ENCODE measurements at places on chromosomes 2 and 18.

DNA sequence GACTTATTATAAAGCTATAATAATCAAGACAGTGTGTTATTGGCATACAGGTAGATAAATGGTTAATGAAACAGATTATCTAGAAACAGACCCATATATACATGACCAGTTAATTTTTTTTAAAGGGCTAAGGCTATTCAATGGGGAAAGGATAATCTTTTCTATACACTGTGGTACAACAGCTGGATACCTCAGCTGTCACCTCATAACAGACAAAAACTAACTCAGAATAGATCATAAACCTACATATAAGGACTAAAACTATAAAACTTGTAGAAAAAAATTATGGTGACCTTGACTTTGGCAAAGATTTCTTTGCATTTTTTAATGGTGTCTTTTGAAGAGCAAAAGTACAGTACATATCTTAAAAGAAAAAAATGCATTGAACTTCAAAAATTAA, 30.2 kb downstream of the MAP3K2 start:
- DNase-seq, result no peak

DNA sequence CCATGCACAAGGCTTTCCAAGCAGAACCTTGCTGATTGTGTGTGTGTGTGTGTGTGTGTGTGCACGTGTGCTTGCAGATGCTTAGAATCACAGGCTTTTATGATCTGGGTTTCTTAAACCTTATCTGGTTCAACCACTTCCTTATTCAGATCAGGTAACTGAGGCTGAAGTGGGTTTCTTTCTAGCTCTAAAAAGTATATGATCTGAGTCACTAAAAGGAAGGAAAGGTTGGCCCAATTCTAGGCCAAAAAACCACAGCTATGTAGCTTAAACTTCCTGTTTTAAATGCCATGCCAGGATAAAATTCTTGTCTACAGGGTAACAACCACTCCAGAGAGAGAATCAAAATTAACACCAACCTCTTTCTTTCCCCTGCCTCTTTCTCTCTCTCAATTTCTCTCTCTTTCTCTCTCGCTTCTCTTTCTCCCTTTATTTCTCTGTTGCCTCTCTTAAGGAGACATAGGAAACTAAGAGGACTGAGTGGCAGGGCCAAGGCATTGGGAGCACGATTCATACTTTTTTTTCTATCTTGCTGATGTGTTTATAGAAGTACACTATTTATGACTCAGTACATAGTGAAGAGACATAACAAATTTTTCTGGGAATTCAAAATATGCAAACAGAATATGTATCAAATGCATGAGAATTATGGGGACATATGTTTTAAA, 140.3 kb downstream of the TRIB2 start:
- no peak for DNase-seq

DNA sequence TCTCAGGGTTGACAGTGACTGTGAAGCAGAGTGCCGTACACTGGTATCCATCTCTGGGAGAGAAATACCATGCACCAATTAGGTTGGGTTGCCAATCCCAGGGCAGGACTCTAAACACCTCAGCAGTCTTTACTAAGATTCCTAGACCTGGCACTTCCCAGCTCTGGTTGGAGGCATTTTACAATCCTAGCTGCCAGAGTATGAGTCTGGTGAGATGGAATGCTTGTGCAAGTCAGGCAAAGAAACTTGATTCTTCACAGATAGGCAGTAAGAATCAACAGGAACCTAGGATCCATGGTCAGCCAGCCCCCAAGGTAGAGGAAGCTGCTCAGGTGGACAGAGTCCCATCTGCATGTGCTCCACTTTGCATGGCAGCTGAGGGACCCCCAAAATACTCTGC, 6.0 kb upstream of the UGT1A5 start:
- no peak for DNase-seq

GRCh38 chr2:226655871-226656270, 143.7 kb downstream of the IRS1 start:
- DNase-seq, result no peak

GRCh38 chr18:74198453-74198852, 50.1 kb downstream of the TIMM21 start:
- no peak for DNase-seq

GRCh38 chr2:200378652-200379290, 72.3 kb downstream of the SPATS2L start:
- no peak for DNase-seq

DNA sequence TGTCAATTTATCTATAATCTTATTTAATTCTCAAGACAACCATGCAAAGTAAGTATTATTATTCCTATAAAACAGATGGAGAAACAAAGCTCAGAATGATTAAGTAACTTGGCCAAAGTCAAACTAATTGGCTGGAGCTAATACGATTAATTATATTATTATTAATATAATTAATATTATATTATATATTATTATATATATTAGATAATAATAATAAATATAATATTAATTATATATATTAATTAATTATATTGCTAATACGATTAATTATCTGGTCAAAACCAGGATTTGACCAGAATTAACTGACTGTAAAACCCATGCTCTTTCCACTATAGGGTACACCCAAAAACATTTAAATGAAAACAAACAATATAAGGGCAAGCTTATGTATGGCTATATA, 52.4 kb downstream of the FARSB start:
- DNase-seq, result no peak

GRCh38 chr2:224952936-224953657, 89.2 kb downstream of the DOCK10 start:
- DNase-seq, result no peak

- no peak for DNase-seq
Measured at GRCh38 chr2:201891676-201892075, 85.3 kb downstream of the CDK15 start.

DNA sequence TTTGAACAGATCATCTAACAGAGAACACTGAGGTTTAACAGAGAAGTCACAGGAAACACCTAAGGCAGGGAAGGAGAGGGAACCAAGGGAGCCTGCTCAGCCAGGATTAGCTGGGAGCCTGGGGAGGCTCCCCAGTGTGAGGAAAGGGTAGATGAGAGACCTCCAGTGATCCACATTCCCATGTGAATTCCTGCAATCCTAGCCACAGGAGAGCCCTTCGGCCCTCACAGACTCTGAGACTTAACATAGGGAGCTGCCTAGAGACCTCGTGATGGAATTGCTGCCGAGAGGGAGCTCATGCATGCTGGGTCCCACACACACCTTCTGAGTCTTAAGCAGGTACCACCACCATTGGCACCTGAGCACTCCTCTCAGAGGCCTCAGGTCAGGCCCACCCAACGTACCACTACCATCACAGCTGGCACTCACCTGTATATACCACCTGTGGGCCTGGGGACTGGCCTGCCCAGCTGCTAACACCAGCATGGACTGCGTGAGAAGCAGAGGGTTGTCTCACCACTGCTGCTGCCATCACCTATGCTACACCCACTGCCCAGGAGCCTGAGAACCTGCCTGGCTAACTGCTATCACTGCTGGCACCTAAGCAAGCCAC, 225.9 kb upstream of the RASGRP3 start:
- no peak for DNase-seq

DNA sequence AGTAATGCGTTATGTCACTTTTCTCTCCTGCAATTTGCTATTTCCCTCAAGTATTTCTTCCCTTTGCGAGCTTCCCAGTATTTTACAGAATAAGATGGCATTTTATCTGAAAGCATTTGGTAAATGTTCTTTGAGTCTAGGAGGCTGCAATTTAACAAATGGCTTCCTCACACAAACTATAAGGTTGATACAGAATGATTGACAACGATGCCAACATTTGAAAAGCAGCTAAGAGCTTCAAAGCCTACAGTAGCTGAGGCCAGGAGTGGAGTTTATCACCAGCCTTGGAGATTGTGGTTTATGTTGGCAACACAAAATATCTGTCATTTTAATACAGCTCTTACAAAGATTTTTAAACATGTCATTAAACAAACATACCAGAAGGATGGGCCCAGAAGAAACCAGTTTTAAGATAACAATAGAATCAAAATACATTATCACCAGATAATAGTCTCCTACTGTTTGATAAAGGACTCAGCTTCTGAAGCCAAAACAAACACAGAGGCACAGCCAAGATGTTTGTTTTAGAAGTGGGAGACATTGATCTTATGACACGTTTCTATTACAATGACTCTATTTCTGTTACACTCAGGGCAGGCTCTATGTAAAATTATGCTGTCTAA, 711.4 kb upstream of the ACVR2A start:
- no peak for DNase-seq

DNA sequence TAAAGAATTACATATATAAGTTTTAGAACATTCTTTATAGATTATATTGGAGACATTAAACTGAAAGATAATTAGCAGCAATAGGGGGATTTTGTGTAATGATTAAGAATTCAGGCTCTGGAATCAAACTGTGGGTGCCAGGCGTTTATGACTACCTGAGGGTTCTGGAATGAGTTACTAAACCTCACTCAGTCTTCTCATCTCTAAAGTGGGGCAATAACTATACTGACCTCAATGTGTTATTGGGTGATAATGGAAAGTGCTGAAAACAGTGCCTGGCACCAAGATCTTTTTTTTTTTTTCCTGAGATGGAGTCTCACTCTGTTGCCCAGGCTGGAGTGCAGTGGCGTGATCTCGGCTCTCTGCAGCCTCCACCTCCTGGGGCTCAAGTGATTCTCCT, 7.2 kb downstream of the SERPINB8 start:
- DNase-seq, result no peak

DNA sequence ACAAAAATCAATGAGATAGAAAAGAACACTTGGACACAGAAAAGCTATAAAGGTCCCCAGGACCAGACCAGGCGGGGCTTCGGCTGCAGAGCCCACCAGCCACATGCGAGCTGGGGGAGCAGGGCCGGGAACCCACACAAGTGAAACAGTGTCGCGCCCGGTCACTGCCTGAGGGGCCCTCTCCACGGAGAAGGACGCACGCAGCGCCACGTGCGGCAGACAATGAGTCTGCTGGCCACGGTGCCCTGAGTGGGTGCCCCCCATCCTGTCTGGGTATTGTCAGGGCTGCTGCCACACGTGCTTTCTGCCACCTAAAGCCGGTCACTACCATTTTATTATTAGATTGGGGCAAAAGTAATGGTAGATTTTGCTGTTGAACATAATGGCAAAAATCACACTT, 207.9 kb upstream of the HDAC4 start:
- DNase-seq, result no peak

DNA sequence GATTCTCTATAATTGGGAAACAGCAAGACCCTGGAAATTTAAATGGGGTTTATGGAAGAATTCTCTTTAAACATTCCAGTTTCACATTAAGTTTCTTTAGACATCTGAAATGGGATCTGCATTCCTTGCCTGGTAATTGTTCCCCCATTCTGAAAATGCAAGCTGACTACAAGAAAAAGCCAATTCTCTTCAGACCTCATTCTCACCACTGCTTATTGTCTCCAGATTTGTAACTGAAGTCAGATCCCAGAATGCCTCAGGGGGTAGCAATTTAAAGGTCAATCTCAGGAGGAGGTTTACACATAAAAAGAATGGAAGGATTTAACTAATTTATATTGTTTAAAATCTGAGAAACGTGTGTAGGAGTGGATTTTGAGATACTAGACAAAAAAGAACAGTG, 41.2 kb downstream of the COL3A1 start:
- DNase-seq, result no peak

- no peak for DNase-seq
Measured at GRCh38 chr2:125341353-125341752, 1314.6 kb upstream of the GYPC start.

GRCh38 chr2:181203916-181204315, 223.5 kb downstream of the UBE2E3 start:
- DNase-seq, result no peak

- no peak for DNase-seq
Measured at GRCh38 chr2:16816016-16816415, 150.4 kb upstream of the CYRIA start.

DNA sequence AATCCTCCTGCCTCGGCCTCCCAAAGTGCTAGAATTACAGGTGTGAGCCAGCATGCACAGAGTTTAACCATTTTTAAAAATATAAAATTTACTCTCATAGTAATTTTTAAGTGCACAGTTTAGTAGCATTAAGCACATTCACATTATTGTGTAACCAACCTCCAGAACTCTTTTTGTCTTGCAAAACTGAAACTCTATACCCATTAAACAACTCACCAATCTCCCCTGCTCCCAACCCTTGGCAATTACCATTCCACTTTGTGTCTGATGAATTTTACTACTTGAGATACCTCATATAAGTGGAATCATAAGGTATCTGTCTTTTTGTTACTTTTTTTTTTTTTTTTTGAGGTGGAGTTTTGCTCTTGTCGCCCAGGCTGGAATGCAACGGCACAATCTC, 112.5 kb downstream of the BMPR2 start:
- DNase-seq, result no peak

- DNase-seq, result no peak
Measured at GRCh38 chr18:69953191-69953590, 5.5 kb upstream of the CD226 start.

GRCh38 chr2:111624411-111625156, 259.4 kb downstream of the ANAPC1 start:
- no peak for DNase-seq

DNA sequence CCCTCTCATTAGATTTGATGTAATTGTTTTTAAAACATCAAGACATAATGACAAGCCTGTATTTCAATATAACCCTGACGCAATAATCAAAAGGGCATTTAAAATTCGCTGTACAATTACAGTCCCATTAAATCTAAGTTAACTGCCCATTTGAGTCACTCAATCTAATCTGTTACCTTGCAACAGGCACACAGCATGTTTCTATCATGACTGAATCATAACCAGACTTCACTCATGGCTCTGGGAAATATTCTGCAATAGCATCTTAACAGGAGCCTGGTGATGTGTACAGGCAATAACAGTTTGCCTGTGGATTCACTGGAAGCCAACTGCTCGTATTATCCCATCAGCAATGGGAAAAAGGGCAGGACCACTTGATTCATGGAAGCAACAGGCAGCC, 142.3 kb upstream of the NCKAP5 start:
- no peak for DNase-seq

DNA sequence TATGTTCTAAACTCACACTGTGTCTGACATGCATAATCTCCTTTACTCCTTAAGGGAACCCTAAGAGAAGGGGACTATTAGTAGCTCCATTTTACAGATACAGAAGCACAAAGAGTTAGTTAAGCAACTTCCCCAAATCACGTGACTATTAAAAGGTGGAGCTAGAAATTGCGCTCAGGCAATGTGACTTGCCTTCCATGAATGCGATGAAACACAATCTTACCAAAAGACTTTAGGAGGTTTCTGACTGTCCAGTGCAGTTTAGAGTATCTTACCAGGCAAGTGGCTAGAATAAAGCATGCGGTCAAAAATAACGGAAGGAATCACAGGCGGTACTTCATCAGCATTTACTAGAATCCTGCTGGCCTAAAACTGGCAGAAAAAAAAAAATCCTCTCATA, 70.4 kb downstream of the ZNF521 start:
- no peak for DNase-seq

DNA sequence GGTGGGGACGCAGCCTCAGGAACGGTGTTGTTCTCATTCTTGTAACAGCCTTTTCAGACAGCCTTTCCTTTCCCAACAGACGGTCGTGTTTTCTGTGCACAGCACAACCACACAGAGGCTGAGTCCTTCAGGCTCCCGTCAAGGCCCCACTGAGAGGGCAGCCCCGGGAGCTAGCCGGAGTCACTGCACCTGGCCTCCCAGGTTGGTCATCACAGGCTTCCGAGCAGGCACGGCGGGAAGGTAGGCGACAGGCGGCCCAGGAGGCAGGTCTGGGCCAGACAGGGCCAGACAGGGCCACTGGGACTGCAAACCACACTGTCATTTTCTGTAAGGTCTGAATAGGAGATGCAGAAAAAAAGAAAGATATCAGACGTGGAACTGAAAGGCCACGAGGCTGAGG, 570.8 kb downstream of the GALR1 start:
- DNase-seq, result no peak

- no peak for DNase-seq
Measured at GRCh38 chr2:127196998-127197397, 23.1 kb downstream of the CYP27C1 start.

Data from breast epithelium (tissue), 4 donors.